ENCODE measurements at places on chromosomes 16 and 17.

- no peak for DNase-seq
Measured at GRCh38 chr17:12568358-12569251, 97.1 kb upstream of the MYOCD start.

DNA sequence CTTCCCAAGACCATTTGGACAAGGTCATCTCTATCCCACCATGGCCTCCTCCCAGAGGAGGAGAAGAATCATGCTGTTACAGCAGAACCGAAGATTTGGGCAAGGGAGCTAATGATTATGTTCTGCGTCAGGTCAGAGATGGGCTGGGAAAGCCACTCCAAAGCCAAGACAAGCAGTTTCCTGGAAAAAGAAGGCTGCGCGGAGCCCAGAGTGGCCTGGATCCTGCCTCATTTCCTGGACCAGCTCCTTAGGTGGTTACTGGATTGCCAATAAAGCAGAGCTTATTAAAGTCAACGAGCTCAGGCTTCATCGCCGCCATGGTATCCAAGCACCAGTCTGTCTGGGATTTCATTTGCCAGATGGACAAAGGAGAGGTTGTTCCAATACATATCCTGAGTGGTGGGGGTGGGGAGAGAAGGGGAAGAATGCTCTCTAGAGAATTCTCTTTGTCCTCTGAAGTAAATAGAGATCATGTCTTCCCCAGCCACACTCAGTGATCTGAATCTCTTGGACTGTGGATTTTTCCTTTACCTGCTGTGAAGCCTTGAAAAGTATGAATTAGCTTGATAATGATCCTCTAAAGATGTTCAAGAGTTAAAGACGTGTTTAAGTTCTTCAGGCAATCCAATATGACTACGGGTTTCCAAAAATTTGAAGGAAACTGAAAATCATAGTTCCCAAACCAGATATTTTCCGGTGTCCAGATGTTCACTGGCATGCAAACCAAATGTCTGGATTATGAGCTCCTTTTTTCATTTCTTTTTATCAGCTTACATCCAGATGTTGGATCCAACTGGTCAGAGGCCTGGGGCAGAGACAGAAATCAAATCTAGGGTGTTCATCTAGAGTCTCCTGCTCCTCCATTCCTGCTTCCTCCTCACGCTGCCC, 17.7 kb downstream of the PRAC1 start:
- DNase-seq = no peak

- no peak for DNase-seq
Measured at GRCh38 chr16:31513126-31513525, 4.9 kb upstream of the RUSF1 start.

- DNase-seq = no peak
Measured at GRCh38 chr16:23869052-23869451, 33.3 kb downstream of the PRKCB start.

DNA sequence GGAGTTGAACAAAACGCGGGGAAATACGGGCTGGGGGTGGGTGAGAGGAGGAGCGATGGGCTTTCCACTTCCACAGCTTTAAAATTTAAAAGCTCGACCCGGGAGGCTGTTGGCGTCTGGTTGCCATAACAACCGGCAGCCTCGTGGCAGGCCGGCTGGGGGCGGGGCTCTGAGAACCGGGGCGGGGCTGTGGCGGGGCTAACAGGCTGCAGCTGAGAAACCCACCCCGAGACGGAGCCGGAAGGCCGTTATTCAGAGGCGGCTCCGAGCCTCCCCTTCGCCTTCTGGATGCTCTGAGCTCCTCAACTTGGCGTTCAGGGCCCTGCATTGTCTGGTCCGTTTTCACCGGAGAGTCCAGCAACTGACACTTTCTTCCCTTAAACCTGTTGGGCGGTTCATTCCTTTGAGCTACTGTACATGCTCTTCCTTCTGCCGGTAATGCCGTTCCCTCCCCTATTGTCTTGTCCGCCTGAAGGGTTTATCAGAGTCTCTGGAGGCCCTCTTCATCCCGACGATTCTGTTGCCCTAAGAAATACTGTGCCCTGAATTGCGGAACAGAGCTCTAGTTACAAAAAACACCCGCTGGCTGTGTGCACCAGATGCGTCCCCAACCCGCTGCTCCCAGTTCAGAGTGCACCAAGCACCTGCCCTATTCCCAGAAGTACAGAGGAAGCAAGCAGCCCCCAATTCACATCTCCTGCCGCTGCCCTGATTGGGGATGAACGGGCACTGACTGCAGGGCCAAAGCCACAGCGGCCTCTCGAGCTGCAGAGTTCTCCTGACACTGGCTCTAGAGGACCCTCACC, 596 bp downstream of the DNAAF8 start:
- peak; percentile 97 for DNase-seq

DNA sequence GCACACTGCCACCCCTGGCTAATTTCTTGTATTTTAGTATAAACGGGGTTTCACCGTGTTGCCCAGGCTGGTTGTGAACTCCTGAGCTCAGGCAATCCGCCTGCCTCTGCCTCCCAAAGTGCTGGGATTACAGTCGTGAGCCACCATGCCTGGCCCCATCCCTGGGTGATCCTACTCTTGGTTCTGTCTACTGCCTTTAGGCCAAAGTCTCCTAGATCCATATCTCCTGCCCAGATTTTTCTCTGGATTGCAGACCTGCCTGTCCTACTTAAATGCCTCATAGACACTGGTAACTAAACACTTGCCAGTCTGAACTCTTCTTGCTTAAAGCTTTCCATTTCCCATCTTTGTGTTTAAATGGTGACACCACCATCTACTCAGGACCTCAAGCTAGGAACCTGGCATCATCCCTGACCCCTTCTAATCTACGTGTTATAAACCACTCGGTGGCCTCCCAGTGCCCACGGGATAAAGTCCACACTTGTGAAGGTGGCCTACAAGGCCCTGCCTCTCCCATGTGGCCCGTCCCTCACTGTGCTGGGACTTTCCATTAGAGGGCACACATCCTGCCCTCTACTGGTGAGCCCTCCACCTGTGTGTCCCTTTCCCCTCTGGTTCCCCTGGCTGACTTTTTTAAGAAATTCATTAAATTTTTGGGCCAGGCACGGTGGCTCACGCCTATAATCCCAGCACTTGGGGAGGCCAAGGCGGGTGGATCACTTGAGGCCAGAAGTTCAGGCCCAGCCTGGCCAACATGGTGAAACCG, 51.1 kb downstream of the USP43 start:
- no peak for DNase-seq

DNA sequence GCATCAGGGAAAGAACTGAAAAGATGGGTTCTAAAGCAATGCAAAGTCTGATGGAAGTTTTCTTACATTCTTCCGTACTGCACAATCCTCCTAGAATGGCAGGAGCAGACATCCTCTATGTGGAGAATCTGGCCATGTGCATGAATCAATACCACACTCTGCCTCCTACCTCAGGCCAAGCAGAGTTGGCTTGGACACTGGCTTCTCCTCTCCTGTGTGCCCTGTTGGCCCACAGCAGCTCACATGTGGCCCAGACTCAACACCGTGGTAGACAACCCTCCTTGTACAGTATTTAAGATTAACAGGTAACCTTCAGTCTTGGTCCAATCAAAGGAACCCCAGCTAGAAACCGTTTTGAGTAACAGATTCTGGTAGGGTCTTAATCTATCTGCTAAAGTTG, 101.9 kb downstream of the ZFHX3 start:
- no peak for DNase-seq

DNA sequence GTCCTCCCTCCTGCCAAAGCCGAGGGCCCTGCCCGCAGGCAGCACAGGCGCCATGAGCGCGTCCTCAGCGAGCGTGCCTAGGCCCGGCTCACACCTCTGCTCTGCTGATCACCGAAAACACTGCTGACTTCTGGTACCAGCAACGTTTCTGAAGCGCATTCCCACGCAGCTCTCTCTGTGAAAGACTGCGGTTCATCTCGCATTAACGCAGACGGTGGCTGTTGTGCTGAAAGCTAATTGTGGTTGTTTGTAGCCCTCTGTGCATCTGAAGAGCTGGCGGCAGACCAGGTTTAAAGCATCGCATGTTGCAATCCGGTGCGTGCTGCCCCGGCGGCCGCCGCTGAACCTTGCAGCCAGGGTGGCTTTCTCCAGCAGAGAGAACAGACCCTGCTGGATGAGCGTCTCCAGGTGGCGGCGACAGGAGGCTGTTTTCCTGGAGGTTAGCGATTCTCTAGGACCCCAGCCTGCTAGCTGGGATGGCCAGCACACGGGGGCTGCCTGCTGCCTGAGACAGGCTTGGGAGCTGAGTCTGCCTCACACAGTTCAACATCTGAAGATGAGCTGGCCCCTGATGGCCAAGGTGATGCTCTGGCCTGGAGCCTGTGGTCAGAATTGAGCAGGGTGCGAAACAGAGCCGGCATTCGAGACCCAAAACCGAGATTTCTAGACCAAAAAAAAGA, 49.8 kb upstream of the CHMP6 start:
- DNase-seq = no peak

DNA sequence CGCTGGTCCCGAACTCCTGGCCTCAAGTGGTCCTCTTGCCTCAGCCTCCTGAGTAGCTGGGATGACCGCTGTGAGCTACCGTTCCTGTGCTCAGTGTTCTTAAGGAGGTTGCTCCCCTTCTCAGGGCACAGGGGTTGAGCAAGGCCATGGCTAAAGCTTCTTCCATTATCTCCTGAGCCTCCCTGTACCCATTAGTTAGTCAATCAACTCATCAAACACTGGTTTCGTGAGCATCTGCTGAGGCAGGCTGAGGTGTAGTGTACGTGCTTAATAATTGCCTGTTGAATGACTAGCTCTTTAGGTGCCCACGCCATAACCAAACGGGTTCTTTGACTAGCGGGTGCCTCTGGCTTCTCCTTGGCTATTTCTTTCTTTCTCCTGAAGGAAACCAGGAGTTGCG, 11.7 kb downstream of the SGCA start:
- no peak for DNase-seq

DNA sequence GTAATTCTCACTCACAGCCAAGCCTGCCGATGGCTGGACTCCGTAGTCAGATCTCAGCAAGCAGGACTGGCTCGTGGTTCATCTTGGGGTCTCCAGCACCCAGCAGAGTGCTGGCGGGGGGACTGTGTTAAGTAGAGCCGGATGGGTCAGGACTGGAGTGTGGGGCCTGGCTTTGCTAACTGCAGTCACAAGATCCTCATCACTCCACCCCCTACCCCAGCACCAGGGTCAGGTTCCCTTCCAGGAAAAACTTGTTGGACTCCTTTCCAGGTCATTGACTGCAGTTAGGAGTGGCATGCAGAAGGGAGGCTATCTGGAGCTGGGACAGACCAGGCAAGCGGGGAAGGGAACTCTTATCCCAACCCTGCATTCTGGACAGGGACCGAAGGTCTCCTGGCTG, 6.0 kb downstream of the CIITA start:
- DNase-seq = no peak

GRCh38 chr16:87778476-87778829, 12.7 kb upstream of the KLHDC4 start:
- no peak for DNase-seq

DNA sequence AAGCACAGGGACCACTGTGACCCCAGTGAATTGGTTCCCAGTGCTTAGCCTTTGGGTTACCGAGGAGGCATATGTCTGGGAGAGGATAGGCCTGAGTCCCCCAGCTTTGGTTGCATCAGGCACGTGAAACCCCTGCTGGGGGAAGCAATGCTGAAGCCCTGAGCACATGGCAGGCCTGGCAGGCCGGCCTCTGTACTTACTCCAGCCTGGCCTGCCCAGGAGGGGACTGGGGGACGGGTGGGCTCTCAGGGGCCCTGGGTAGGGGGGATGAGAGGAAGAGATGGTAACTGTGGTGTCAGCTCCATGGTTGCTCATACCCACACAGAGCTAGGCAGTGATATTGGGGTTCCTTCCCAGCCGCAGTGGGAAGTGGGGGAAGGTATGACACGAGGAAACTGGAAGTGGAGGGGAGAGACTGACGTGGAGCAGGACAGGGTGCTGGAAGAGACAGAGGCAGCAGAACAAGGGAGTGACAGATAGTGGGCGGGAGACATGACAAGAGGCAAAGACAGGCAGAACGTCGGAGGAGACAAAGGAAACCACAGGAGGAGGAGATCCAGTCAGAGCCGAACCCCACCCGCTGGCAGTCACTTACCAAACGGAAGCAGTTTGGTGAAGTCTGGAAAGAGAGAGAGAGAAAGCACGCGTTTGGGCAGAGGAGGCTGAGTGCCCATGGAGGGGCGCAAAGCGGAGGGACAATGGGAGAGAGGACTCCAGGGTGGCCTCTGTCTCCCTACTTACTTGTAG, 9.1 kb downstream of the TMEM208 start:
- peak; percentile 53 for DNase-seq

GRCh38 chr16:19513377-19514053, 8.4 kb downstream of the GDE1 start:
- DNase-seq = no peak

GRCh38 chr16:14958323-14958600, 16.6 kb upstream of the PDXDC1 start:
- no peak for DNase-seq

- DNase-seq = no peak
Measured at GRCh38 chr16:15415511-15415985, 18.8 kb upstream of the BMERB1 start.

- no peak for DNase-seq
Measured at GRCh38 chr17:12618557-12618956, 47.1 kb upstream of the MYOCD start.

- DNase-seq = no peak
Measured at GRCh38 chr16:57544124-57544653, 1.7 kb downstream of the ADGRG5 start.

- DNase-seq = no peak
Measured at GRCh38 chr16:17076092-17076754, 394.5 kb downstream of the XYLT1 start.
